ENCODE measurements at places on chromosomes 1 and 21.
A peak's percentile ranks its signal among the peaks of the same experiment; 100 is the strongest.

DNA sequence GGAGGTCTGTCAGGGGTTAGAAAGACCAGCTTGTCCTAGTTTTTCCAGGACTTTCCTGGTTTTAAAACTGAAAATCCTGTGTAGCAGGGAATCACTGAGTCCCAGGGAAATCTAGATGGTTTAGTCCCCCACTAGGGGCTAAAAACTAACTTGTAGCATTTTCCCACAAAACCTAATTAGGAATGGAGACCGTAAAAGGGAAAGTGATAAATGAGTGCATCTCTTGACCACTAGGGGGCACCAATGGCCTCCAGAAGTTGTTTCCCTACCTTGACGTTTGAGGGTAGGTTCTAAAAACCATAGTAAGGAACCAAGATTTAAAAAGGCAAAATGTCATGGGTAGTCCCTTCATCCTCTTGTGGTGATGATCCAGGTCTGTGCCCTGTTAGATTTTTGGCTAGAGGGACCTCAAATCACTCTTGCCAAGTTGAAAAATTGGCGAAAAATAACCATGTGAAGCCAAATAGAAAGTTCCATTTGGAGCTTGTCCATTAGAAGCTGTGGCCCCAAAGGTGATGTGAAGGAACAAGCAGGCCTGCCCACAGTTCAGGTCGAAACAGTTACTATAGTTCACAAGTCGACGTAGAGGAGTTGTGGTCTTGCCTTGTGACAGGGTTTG is 24.5 kb downstream of the CLIC6 start:
- DNase-seq, result no peak

DNA sequence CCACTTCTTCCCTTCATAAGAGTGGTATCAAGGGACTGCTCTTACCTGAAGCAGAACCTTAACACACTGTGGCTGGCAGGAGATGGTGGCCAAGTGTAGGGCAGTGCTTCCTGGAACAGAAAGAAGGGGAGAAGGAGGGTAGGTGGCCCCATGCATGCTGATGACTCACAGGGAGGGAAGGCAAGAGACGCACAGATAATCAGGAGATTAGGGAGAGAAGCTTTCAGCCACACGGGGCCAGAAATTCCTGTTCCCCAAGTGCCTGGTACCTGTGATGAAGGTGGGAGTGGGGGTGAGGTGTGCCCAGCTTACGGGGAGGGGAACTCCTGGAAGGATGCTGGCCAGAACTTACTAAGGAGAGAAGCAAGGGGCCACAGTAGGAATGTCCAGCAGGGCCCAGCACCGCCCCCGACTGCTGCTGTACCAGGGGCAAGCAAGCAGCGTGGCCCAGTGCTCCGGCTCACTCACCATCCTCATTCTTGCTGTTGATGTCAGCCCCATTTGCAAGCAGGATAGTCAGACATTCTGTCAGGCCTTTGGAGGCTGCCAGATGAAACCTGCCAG is 7.7 kb downstream of the ANKRD35 start:
- no peak for DNase-seq

DNA sequence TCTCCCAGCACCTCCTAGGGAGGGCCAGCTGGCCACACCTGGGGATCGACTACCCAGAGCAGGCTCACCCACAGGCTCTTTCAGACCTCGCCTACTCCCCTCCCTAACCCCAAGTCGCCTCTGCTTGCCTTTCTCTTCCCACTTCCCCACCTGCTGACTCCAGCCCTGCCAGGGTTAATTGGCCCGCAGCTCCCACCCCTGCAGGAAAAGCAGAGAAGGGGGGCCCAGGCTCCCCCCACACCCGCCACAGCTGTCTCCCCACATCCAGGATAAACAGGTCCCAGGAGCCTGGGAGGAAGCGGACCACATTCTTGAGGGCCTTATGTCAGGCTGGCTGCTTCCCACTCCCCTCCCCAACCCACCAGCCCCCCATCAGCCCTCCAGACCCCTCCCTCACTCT is 45.0 kb downstream of the TAS1R2 start:
- no peak for DNase-seq

GRCh38 chr1:32702599-32703478 is at the start of gene SYNC:
Gene SYNC, minus strand, starts transcription at chr1:32702770. Its CDS starts 110 bp downstream, at chr1:32702660.
- DNase-seq, result peak; percentile 71

GRCh38 chr1:79193211-79194079 is 186.9 kb upstream of the ADGRL4 start:
- DNase-seq, result no peak

DNA sequence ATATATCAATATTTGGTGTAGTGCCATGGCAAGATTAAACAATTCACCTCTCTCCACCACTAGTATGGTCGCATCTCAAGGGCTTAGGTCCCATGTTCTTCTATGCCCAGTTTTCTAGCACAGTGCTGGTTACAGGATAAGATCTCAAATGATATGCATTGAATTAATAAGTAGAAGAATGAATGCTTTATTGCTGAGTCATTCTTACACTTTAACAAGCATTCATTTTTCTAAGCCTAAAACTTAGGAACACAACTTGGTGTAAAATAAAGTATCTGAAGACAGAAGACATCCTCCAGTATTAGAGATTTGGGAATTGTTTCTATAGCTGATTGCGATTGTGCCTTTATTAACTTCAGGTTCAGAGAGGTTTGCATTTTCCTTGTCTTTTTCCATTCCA is 85.8 kb downstream of the TBX15 start:
- DNase-seq, result no peak

GRCh38 chr1:162191396-162192305 is 122.2 kb downstream of the NOS1AP start:
- DNase-seq, result no peak

GRCh38 chr1:19042675-19043578 is 86.5 kb upstream of the IFFO2 start:
- no peak for DNase-seq

Data from heart left ventricle (tissue), 16 donors.